SK-MEL-5 (cell line): ENCODE measurements at places on chromosomes 7 and 10.

- no peak for DNase-seq
Measured at GRCh38 chr7:156504687-156505545, 135.7 kb upstream of the RNF32 start.

DNA sequence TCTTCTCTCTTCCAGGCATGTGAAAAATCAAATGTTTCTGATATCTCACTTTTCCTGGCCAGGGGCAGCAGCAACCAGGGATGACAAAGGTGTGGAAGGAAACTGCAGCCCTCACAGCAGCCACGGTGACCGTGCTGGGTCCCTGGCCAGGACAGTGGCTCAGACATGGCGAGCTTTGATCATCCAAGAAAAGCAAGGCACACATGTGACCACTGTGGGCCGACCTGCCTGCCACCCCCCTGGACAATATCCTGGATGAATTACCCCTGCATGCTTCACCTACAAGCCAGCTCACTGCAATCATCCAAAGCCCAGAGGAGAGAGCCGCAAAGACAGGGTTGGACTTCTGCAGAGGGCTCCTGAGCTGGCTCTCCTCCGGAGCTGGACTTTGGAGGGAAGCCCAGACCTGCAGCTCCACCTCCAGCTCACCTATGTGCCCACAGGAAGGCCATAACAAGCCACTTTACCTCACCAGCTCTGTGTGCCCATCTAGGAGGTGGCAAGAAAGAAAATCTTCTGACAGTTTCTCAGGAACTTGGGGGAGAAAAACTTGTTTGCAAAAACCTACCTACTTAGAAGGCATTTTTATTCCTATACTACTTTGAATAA, 2.7 kb downstream of the CHST15 start:
- no peak for DNase-seq

- DNase-seq = peak; percentile 22
Measured at GRCh38 chr10:123901621-123902020, 10.0 kb upstream of the CPXM2 start.

DNA sequence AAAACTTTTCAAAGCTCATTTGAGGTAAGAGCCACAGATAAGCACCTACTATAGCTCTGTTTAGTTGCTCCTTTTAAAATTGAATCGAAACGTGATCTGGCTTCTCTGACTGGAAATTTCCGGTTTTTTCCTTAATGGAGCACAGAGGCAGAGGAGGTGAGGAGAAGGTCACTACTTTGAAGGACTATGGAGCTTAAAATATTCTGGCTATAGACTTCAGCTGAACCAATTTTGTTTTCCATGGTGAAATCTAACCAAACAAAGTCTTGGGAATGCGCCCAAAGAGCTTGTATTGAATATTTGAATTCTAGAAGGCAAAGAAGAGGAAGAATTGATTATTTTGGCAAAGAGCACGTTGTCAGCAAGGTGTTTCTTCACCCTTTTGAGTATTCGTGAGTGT, 711.1 kb downstream of the SUGCT start:
- DNase-seq = no peak

DNA sequence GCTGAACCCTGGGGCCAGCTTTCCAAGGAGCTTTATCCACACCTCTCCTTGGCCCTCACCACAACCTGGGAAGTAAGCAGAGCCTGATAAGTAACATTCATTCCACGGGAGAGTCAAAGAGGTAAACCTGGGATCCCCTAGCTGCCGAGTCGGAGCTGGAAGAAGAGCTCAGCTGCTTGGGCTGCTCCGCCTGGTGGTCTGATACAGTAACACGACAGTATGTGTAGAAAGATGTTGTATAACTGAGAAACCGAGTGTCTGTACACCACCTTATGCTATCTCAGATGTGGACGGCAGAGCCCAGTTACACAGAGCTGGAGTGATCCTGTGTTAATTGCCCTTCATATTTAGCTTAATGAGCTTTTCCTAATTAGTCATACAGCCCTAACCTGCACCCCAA, 151.3 kb upstream of the KMT2E start:
- peak; percentile 89 for DNase-seq

DNA sequence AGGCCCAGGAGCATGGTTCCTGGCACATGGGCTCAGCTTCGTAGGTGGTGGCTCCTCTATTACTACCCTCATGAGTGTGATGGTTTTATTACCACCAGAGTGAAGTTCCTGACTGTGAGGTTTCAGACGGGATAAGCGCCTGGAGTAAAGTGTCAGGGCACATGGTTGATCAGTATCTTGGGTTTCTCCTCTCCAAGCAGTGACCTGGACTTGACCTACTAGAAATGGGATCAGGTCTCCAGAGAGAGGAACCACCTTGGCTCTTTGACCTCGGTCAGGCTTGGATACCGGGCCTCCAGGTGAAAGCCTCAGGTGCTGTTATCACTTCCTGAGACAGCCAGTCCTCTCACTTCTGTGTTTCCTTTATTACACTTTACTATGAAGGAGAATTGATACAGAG, 67.7 kb downstream of the GRK5 start:
- no peak for DNase-seq

- peak; percentile 43 for DNase-seq
Measured at GRCh38 chr7:27134392-27134791, 3.8 kb upstream of the HOXA4 start.

GRCh38 chr10:101840102-101840684, 3.4 kb downstream of the KCNIP2 start:
- DNase-seq = peak; percentile 77

DNA sequence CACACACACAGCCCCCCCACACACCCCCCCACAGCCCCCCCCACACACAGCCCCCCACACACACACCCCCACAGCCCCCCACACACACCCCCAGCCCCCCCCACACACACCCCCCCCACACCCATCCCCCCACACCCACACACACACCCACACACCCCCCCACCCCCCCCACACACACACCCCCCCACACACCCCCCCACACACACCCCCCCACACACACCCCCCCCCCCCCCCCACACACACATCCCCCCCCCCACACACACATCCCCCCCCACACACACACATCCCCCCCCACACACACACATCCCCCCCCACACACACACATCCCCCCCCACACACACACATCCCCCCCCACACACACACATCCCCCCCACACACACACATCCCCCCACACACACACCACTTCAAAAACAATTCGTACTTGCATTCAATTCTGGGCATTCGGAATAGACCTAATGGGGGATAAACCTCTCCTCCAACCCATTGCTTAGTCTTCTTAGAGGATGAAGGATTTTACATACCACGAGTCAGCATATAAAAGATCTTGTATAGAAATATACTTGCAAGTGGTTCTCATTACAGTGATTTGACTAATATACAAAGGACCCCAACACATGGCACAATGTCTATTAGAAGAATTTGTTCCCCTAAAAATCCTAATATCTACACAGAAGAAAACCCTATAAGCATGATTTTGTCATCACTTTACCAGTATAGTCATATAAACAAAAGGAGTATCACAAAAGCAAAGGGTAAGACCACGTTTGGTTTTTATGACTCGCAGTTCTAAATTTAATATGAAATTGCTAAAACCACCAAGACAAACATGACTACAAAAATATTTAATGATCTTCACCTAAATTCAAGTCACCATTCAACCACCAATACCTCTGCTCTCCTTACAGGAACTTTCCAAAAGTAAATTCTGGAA, 80.9 kb downstream of the DIP2C start:
- DNase-seq = no peak

- DNase-seq = no peak
Measured at GRCh38 chr10:83432261-83433045, 706.9 kb upstream of the GHITM start.

- no peak for DNase-seq
Measured at GRCh38 chr10:78742730-78743615, 325.8 kb upstream of the ZMIZ1 start.

DNA sequence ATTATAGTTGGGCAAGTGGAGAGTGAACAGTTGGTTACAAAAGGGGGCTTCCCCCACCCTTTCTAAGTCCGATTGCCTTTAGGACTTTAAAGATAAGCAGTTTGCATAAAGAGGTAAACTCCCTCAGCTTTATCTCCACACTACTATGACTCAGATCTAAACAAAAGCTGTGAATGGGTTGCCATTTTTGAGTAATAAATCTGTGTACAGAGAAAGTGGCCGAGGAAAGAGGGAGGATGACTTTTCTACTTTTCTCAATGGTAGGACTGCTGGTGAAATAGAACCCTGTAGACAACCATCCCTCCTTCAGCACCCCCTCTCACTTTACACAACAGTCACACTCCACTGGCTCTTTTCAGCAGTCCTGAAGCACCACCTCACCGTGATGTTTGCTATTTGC, 71.2 kb downstream of the DNMBP start:
- DNase-seq = no peak

DNA sequence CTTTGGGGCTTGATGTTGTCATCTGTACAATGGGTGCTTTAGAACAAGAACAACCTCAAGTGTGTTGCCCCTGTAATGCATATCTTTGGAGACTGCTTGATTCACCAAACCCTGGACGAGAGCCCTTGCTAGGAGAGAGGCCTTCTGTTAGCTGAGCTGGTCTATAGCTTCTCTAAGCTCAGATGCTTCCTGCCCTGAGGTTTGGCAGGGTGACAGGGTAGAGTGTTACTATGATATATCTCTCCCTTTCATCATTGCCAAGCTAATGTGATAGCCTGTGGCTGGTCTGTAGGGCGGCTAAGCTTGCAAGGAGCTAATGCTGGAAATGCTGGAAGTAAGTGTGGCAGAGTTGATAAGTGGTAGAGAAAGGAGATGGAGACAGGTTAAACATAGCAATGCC, 364.1 kb downstream of the RPS24 start:
- DNase-seq = no peak

DNA sequence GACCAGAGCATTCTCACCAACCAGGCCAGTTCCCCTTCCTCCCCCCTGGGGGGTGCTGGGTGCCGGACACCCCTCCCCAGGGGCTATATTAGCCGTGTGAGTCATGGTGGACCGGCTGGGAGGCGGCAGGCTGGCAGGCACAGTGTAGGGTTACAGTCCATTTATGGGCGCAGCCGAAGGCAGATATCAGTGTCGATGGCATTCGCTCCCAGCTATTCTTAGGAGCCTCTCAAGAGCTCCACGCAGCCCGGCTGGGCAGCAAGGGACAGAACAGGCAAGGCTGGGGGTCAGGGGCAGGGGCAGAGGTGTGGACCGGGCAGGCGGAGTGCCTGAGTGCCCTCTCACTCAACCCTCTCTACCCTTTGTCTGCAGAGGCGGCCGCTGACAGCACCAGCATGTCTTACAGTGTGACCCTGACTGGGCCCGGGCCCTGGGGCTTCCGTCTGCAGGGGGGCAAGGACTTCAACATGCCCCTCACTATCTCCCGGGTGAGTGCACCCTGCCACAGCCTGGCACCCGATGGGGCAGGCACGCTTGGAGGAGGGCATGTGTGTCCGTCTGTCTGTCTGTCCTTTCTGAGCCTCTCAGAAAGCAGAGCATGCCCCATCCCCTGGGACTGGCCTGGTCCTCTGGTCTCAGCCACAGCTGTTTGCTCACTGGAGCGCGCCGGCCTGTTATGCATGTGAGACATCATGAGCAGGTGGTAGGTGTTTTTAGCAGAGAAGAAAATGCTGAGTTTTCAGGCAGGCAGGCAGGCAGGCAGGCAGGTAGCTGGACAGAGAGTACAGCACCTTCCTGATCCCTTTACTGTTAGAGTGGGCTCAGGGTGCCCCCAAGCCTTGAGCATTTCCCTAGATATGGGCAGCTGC, at the start of gene LDB3:
LDB3 (plus strand) TSS at position 215 of the 869 bp plus-strand sequence; CDS start at position 396, 181 bp downstream.
- DNase-seq = no peak

DNA sequence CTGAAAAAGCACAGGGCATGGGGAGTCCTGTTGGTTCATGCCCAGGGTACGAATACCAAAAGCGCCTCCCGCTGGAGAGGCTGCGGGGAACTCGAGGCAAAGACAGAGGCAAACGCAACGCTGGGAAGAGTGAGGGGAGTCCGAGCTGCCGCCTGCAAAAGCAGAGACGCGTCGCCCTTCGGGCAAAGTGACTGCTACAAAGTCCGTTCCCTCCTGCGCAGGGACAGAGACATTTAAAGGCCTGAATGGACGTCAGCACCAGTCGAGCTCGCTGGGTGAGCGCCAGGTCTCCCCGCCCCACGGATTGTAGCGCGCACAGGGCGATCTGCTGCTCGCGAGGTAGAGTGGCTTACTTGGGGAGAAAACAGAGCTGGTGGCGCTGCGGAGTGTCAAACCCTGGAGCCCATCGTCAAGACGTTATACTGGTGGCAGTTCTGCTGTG, 732.8 kb downstream of the ZWINT start:
- no peak for DNase-seq

DNA sequence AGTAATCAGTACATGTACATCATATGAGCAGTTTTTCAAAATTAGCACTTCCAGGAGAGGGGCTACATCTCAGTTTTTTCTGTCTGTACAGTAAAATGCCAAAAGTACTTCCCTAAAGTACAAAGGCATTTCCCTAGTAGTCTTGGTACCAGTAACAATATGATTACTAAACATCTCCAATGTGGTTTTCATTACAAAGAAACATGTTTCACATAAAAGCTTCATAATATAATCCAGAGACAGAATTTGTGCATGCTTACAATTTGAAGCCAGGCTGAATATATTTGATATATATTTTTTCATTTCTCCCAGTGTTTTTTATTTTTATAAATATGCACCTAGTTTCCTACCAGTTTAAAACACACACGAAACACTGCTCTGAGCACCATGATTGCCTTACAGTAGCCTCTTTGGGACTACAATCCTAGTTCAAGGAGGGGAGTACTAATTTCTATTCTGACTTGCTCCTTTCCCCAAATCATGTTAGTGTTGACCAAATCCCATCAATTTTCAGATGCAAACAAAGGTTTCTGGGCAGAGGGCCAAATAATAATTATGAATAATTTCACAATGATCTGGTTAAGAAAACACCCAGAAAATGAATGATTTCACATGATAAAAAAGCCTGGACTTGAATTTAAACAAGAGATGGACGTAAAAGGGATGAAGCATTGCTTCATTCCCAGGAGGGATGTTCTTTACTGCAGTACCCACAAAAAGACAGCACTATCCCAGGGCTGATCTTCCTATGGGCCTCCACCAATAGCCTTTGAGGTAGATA, 201.3 kb downstream of the SLC25A13 start:
- no peak for DNase-seq

DNA sequence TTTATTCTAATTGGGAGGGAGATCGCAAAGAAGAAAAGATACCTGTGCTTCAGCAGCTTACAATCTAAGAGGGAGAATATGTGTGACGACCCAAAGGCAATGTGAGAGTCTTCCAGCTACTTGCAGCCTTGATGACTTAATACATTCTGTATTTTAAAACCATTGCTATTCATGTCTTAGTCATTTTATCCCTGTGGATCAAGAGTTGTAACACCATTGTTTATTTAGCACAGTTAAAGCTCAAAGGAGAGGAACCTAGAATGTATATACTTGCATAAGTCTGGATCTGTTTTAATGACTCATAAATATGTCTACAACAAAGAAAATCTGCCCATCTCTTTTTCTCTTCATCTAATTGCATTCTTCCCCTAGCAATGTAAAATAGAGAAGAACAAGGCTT, 117.9 kb upstream of the DLX6 start:
- DNase-seq = no peak

DNA sequence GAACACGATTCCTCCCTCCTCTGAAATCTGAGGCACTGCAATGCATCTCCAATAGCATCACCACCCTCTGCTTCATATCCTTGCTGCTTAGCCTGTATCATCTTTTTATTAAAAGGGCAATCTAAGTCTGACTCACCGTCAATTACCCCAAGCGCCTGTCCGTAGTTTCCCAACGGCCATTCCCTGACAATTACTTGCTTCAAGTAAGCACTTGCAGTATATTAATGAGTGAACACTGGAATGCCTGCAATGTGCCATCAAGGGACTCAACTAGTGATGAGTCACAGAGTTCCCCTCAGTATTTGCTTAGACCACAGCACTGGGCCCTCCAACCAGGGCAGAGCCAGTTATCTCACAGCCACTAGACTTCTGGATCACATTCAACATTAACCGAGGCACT, 19.5 kb upstream of the PPP1R3C start:
- DNase-seq = peak; percentile 65

- DNase-seq = no peak
Measured at GRCh38 chr7:106566672-106567071, 94.3 kb downstream of the CCDC71L start.
